GM19239 (cell line): ENCODE measurements at places on chromosomes 5 and 9.
A peak's percentile ranks its signal among the peaks of the same experiment; 100 is the strongest.

- no peak for DNase-seq
Measured at GRCh38 chr5:139482050-139482889, at the start of gene STING1. Gene STING1 (minus strand): TSS chr5:139482758. CDS start chr5:139481704, 1,054 bp downstream.

- DNase-seq: no peak
Measured at GRCh38 chr5:18394443-18394804, 760.2 kb downstream of the TAF11L14 start.

DNA sequence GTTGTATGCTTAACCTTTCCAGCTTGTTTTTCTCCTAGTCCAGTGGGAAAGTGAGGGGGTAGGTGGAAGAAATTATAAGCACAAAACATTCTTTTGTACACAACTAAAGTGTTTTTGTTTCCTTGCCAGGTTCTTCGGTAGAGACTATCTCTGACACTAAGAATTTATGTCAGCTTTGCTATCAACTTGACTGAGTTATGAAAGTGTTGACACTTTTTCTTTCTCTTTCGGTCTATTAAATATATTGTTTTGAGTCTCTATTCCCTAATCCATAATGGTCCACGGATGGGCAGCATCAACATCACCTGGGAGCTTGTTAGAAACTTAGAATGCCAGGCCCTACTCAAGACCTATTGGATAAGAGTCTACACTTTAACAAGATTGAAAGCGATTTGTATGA, 195.0 kb upstream of the ATP10B start:
- no peak for DNase-seq

DNA sequence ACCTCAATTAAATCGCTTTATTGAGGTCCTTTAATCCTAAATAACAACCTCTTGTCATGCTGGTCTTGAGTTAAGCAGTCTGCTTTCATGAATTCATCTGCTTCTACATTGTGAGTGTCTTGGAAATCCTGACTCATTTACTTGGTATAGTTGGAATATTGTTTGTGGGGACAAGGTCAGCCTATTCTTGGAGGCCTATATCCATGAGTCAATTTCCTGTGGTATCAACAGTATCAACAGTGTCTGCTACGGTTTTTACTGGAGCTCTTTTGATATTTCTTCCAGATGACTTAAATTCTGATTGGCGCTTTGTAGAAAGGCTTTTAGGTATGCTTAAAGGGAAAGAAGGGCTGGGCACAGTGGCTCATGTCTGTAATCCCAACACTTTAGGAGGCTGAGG, 71.2 kb upstream of the PARP8 start:
- DNase-seq: no peak

GRCh38 chr5:180816608-180817534, 14.3 kb upstream of the MGAT1 start:
- no peak for DNase-seq

DNA sequence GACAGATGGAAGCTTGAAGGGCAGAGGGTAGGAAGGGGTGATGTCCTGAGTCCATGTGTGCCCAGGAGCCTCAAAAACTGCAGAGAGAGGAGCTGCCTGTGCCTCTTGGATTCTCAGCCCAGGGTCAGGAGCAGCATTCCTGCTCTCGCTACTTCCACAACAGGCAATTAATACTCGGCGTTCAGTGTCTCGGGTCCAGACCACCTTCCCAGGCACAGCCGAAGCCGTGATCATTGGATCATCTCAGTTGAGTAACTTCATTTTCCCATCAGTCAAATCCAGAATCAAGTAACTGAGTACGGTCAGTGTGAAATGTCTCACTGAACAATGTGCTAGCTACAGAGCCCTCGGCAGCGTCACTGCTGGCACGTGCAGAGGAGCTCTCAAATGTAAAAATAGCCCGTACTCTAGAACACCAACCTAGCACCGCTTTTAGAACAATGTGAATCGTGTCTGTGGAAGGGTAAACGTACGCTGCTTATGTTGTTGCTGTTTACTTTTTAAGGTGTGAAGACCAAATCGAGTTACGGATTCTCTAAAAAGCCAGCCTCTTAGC, 63.5 kb upstream of the IRX4 start:
- DNase-seq: no peak

DNA sequence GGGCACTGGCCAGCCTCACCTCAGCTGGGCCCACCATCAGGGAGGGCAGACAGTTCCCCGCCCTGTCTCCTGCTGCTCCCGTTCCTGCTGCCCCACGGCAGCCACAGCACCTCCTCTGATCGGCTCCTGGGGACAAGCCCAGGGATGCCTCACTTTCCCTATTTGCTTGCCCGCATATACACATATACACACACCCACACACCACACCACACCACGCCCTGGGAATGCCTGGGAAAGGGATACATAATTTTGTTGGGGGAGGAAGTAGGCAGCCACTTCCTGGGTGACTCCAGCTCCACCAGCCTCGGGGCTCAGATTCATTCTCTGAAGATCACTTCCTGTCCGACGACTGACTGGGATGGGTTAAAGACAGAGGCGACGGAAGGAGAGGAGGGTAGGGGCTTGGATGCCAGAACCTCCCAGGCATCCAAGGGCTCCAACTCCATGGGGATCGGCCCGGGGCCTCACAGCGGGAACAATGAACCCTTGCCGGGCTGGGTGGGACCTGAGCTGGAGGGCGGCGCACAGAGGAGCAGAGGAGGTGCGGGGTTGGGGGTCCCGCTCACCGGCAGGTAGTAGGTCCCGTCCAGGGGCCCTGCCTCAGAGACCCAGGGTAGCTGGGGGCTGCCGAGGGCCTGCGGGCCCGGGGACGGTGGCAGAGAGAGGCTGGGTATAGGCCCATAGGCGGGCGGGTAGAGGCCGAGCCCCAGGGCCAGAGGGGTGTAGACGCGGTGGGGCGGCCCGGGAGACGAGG, 2.0 kb upstream of the MZB1 start:
- DNase-seq: no peak

GRCh38 chr5:5149154-5149553, 9.0 kb downstream of the ADAMTS16 start:
- DNase-seq: no peak

- no peak for DNase-seq
Measured at GRCh38 chr5:84228266-84228665, 156.4 kb downstream of the EDIL3 start.

- DNase-seq: no peak
Measured at GRCh38 chr9:94128580-94128979, 44.3 kb downstream of the PTPDC1 start.

DNA sequence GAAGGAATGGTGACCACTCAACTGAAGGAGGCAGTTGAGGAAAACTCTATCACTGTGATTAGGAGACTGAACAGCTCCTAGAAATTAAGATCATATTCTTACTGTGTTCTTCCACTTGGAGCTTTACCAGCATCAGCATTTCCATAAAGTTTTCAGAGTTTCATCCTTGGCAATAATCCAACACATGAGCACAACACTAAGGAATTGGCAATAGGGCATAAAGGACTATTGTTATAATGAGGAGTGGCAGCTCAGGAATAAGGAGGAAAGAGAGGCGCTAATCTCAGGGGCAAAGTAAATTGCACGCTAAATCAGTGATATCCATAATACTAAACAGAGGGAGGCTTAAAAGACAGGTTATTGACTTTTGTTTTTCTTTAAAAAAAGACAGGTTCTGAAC, 338.9 kb downstream of the EFNA5 start:
- no peak for DNase-seq

GRCh38 chr5:32866138-32866537, 155.0 kb downstream of the NPR3 start:
- no peak for DNase-seq

- DNase-seq: no peak
Measured at GRCh38 chr5:90985341-90985740, 397.8 kb downstream of the ARRDC3 start.

- DNase-seq: no peak
Measured at GRCh38 chr9:76772686-76773445, 8.6 kb downstream of the PCA3 start.

GRCh38 chr9:108095496-108095895, 605.9 kb upstream of the KLF4 start:
- no peak for DNase-seq

- DNase-seq: no peak
Measured at GRCh38 chr5:41600731-41601130, 90.3 kb upstream of the PLCXD3 start.

- DNase-seq: no peak
Measured at GRCh38 chr5:34616651-34617050, 39.5 kb upstream of the RAI14 start.

GRCh38 chr5:15124871-15125568, 253.4 kb upstream of the ANKH start:
- no peak for DNase-seq

GRCh38 chr5:79829260-79829659, 139.6 kb downstream of the CMYA5 start:
- DNase-seq: no peak

- no peak for DNase-seq
Measured at GRCh38 chr5:165457859-165458481, 1952.6 kb downstream of the MAT2B start.

DNA sequence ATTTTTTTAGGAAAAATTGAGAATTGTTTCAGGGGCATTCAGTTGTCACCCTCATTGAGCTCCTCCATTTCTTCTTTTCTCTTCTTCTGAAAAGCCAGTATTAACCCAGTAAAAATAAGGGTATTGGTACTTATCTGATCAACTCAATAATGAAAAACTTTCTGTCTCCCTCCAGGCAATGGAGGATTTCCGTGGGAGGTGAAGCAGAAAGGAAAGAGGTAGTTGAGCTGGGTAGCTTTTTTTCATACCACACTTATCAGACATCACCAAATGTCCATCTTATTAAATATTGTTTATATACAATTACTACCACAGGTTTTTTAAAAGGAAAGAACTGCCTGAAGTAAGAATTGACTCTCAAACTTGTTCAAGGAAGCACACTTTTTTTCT, 731.1 kb upstream of the ZNF608 start:
- no peak for DNase-seq

DNA sequence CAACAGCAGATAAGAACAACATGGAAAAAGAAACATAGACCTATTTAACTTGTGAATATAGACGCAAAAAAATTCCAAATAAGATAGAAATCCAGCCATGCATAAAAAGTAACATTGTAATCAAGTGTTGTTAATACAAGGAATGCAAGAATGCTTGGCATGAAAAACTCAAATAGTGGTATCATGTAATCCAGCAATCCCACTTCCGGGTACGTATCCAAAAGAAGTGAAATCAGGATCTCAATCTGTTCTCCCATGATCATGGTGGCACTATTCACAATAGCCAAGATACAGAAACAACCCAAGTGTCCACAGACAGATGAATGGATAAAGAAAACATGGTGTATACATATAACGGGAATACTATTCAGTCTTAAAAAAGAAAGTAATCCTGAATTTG, 437.4 kb downstream of the ARHGEF28 start:
- no peak for DNase-seq

- no peak for DNase-seq
Measured at GRCh38 chr5:135400866-135401265, 1.8 kb upstream of the MACROH2A1 start.

- DNase-seq: no peak
Measured at GRCh38 chr5:143653256-143653655, 158.7 kb upstream of the HMHB1 start.

GRCh38 chr5:170305016-170305645, 7.6 kb upstream of the LCP2 start:
- DNase-seq: no peak

- no peak for DNase-seq
Measured at GRCh38 chr5:180135128-180135955, 63.8 kb upstream of the RNF130 start.

- DNase-seq: no peak
Measured at GRCh38 chr9:126682928-126683697, 69.4 kb downstream of the LMX1B start.

- DNase-seq: no peak
Measured at GRCh38 chr5:106399391-106399790, 1271.3 kb downstream of the EFNA5 start.

DNA sequence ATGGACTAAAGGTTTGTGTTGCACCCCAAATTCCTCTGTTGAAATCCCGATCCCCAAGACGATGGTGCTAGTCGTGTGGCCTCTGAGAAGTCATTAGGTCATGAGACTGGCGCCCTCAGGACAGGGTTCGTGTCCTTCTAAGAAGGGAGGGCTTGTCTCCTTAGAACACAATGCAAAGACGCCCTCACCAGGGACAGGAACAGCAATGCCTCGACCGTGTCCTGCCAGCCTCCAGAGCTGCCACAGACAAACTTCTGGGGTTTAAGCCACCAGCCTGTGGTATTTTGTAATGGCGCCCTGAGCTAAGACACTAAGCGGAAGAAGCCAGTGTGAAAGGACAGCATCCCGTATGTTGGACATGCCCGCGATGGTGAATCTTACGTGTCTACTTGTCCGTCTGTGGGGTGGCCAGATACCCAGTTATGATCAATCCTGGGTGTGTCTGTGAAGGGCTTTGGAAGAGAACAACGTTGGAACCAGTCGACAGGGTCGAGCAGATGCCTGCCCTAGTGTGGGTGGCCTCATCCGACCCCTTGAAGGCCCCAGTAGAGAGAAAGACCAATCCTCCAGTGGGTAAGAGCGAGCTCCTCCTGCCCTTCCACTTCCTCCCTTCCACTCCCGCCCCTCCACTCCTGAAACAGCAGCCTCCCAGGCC, 279.2 kb upstream of the IRX2 start:
- DNase-seq: no peak

DNA sequence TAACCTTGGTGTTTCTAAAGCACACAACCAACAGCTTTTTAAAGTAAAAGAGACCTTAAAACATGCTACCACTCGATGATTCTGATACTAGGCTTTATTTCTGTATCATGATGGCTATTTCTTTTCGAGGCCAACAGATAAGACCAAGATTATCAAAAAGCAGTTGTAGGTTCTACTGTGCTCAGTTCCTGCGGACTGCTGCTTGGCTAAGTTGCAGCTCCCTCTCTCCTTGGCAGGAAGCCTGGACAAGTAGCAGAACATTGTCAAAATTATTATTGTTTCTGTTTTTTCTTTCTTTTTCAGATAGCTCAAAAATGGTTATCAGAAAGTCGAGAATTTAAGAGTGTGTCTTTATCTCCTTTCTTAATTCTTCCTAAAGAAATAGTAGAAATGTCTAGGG, 607.6 kb downstream of the PTPRD start:
- no peak for DNase-seq

- peak; percentile 23 for DNase-seq
Measured at GRCh38 chr5:151825445-151825844, 53.7 kb downstream of the G3BP1 start.

DNA sequence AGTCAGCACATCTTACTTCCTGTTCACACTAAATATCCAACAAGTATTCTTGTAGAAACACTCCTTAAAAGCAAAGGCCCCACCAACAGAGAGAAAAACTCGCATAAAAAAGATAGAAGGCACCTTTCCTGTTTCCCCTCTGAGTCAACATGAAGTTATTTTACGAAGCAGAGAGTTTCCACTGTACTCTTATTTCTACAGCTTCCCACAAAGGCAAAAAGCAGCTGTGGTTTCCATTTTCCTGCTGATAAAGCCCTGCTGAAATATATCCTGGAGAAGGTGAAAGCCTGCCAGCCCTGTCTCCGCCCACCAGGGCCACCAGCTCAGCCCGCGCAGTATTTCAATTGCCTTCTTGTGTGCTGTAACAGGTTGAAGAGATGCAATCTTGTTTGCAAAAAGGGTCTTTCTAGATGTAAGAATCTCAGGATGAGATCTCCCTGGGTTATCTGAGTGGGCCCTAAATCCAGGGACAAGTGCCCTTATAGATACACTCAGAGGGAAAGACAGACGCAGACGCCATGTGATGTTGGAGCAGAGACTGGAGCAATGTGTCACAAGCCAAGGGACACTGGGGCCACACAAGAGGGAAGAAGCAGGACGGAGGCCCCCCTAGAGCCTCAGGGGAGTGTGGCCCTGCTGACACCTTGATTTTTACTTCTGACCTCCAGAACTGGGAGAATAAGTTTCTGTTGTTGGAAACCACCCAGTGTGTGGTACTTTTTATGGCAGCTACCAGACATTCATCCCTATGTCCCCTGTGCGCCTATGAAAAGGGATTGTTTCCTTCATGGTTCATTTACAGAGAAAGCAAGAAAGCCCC, 19.9 kb downstream of the SEMA4D start:
- DNase-seq: no peak
